T-cell (primary cell): ENCODE measurements at places on chromosomes 12 and 14.

GRCh38 chr12:126742241-126742641, 1524.7 kb upstream of the TMEM132C start:
- DNase-seq: no peak

- no peak for DNase-seq
These were observed 192.8 kb downstream of the LRIG3 start for GRCh38 chr12:58727521-58727920.

DNA sequence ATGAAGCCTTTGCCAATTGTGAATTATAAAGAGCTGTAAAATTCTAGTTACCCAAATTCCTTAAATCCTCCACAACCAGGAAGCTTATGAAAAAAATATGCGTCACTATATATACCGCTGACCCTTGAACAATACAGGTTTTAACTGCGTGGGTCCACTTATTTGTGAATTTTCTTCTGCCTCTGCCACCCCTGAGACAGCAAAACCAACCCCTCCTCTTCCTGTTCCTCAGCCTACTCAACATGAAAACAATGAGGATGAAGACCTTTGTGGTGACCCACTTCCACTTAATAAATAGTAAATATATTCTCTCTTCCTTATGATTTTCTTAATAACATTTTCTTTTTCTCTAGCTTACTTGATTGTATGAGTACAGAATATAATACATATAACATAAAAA, 42.2 kb downstream of the CMKLR1 start:
- DNase-seq: no peak

DNA sequence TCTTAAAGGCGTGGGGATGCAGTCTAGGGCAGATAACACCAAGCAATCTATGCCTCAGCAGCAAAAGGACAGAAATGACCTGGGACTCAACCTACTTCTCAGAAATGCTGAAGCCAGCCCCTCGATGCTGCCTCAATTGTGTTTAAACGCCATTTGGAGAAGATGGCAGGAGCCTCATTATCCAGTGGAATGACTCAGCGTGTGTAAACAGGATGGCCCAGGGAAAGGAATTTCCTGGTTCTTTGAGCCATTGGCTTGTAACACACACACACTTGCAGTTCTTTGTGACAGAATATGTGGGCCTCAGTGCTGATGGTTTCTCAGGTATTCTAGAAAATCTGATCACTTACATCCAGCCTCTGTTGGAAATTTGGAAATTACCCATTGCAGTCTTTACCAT, 154.3 kb downstream of the NTF3 start:
- DNase-seq: no peak

- DNase-seq: no peak
These were observed 14.9 kb downstream of the HOXC4 start for GRCh38 chr12:54068418-54069070.

DNA sequence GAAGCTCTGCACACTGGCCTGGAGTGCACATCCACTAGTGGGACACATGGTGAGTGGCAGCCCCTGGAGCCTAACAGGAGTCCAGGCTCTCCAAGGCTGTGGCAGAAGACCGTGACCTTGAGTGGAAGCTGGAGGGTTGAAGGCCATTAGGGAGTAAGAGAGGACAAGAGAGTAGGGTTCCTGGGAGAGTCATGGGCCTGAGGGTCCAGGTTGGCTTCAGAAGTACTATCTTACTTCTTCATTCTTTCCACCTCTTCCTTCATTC, 406 bp downstream of the IL23A start:
- no peak for DNase-seq

DNA sequence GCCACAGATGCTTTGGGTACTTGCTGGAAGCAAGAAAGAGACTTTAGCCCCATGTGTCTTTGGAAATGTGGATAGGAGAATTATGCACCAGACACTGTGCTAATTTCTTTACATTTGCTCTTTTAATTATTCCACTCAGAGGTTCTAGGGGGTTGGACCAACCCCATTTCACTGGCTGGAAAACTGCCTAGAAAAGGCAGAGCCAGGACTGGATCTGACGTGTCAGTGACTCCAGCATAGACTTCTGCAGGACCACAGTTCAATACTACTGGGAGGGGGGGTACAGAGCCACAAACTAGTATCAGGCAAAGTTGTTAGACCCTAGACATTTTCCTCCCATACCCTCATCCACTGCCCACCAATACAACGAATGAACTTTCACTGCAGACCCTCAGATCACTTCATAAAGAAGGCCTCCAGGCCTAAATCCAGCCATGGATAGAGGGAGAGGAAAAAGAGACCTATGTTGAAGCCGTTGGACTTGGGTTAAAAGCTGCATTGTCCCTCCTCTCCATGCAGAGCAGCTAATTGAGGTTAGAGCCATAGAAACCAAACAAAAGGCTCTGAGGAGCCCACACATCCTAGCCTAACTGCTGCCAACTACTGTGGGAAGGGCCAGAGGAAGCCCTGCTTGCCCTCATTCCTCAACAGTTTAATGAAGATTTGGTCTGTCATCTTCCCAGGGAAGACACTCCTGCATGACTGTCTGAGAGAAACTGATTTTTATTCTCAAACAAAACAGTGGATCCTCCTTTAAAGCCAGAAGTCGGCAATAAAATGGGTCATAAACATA, 68.7 kb downstream of the STON2 start:
- DNase-seq: no peak

DNA sequence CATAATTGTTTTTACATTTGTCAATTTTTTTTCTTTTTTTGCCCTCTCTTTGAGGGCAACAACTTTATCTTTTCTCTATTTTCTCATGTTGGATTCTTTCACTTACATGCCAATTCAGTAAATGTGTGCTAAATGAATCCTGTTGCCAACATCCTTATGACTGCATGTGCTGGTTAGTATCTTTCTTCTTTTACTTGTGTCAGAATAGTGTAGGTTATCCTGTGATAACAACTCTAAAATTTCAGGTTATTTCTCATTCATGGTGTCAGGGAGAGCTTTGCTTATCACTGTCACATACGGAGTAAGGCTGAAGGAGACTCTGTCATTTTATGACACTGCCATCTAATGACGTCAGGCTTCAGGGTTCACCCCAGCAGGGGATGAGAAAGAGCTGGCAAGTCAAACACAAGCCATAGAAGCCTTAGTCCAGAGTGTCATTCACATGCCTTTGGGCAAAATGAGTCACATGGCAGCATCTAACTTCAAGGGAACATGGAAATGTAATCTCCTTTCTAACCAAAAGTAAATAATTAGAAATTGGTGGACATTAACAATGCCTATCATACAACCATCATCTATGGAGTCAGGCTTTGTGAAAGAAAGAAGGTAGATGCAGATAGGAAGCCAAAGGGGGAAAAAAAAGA, 242.5 kb upstream of the ATP2B1 start:
- no peak for DNase-seq

DNA sequence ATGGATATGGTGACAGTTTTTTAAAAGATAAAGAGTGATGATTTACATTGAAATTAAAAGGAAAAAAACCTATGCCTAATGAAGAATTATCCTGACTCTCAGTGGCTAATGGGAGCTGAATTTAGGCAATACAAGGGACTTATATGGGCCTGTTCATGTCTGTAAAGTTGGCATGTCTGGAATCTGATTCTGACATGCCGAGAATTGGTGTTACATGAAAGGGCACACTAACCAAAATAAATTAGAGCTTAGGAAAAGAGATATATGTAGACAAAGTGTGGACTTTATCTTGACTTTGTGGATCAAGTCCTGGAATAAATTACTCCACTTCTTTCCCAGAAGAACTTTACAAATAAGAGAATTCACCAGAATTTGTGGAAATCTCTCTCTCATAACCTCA, 1.1 kb downstream of the TDG start:
- no peak for DNase-seq

DNA sequence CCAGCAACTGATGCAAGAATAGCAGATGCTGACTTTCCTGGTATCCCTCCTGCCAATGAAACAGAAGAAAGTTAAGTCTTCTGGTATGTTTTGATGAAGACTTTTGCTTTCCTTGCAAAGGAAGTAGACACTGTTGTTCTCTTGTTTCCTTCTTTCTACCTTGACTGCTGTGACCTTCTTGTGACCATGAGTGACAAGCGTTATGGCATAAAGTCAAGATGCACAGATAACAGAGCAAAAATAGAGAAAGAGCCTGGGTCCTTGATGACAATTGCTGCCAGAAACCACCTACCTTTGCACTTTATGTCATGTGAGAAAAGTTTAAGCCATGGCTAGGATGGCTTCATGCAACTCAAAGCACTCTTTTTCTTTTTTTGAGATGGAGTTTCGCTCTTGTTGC, 49.2 kb upstream of the LTA4H start:
- DNase-seq: no peak

DNA sequence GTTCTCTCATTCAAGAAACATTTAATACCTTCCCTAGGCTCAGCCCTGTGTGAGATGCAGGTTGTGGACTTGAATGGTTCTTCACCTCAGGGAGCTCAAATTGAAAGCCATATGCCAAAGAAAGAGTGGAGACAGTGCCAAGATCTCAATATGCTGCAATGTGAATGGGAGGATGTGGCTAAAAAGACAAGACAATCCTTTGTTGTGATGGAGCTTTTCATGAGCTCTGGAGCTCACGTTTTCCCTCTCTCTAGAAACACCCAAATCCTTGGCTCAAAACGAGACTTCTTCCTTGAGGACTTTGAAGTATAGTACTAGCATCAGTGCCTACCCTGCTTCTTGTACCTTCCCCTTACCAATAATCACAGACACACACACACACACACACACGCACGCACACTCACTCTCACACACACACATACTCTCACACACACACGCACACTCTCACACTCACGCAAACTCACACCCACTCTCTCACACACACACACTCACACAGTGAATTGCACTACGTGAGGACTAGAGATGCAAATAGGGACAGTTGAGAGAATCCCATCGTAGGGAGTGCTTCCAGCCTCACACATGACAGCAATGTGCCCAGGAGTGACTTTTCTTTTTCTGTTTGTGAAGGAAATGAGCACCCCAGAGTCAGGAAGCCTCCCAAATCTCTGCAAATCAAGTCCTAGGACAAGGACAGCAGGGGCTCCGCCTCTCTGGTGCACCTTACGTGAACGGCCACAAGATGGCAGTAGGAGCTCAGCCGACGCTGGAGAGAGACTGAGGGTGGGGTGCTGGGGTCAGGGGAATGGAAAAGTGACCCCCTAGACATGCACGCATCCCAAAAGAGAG, 231.4 kb downstream of the PCNX1 start:
- peak; percentile 42 for DNase-seq

GRCh38 chr14:69368381-69368780, 29.7 kb downstream of the ERH start:
- DNase-seq: no peak

- no peak for DNase-seq
These were observed 139.4 kb upstream of the DIO2 start for GRCh38 chr14:80350707-80351106.

DNA sequence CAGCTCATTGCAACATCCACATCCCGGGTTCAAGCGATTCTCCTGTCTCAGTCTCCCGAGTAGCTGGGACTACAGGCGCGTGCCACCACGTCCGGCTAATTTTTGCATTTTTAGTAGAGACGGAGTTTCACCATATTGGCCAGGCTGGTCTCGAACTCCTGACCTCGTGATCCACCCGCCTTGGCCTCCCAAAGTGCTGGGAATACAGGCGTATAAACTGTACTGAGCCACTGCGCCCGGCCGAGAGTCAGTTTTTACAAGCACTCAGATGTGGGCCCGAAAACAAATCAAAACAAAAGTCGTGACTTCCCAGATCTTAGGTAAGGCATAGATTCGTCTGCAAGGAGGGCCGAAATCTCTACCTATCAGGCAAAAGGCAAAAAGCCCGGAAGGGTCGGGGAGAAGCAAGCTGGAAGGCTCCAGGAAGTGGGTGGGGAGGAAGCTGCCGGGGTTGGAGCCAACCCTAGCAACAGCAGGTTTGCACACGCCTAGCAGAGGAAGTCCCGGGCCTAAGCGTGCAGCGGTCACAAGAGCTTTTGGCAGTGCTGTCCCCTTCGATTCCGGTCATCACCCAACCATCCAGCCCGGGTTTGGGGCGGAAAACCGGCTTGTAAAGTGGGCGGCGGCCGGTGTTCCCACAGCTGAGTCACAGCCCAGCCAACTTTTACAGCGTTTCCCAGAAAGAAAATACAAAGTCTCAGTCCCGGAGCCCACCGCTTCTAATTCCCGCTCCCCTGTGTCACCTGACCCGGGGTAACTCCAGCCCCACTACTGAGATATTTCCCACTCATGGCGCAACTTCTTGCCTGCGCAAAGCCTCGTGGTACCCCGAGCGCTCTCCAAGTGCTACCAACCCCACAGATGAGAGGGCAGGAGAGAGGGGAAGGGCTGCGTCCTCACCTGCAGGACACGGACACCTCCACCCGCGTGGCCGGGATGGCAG, 583 bp downstream of the CPNE8 start:
- DNase-seq: peak; percentile 29

DNA sequence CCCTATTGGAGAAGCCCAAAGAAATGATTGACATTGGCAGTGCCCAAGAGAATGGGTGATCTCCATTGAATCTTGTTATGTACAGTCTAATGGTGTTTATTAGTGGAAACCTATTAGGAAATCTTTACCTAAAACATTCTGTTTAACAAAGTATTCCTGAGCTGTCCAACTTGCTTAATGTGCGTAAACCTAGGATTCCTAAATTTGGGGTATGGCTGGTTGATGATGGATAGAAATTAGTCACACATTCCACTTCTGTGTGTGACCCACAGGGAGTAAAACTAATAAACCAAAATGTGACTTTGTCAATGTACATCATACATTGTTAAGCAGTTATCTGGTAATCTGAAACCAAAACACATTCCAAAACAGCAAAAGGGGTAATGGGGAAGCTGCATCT, 761.3 kb downstream of the FSCB start:
- no peak for DNase-seq

- no peak for DNase-seq
These were observed 82.1 kb upstream of the TMCC3 start for GRCh38 chr12:94732367-94732990.

- no peak for DNase-seq
These were observed 165.1 kb downstream of the MON2 start for GRCh38 chr12:62631471-62632410.

DNA sequence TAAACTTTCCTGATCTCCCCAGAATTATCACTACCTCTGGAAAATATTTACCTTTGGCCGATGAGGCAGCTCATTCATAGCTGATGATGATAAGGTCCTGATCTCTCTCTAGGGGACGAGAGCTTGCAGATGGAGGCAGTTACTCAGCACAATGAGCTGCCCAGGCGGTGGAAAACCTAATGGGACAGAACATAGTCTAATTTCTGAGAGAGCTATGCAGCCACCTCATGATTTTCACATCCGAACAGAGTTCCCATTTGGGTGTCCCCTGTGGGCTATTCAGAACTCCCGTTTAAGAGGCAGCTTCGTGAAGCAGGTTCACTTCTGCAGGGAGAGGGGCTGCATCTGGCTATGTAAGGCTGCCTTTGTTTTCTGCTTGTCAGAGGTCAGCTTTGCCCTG, 724.6 kb upstream of the TMEM132C start:
- DNase-seq: no peak
